CD4-positive, alpha-beta T cell treated with Interleukin-17A for 1 hour (primary cell): ENCODE measurements at places on chromosomes 2 and 18.

DNA sequence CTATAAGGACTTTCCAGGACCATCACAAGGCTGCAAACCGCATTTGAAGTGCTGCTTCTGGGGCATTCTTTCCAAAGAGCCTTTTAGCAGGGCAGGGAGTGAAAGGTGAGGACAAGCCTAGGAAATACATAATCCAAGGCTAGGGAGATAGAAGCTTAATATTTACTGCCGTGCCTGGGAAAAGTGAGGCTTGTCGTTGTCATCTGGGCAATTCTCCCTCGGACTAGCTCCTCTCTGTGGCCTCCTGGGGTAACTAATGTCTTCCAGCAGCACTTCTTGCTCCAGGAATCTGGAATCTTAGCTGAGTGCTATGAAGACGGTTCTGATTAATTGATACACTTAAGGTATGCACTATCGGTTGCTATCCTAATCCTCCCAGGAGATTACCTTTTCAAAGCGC is 69.3 kb upstream of the ATL2 start:
- DNase-seq = no peak

DNA sequence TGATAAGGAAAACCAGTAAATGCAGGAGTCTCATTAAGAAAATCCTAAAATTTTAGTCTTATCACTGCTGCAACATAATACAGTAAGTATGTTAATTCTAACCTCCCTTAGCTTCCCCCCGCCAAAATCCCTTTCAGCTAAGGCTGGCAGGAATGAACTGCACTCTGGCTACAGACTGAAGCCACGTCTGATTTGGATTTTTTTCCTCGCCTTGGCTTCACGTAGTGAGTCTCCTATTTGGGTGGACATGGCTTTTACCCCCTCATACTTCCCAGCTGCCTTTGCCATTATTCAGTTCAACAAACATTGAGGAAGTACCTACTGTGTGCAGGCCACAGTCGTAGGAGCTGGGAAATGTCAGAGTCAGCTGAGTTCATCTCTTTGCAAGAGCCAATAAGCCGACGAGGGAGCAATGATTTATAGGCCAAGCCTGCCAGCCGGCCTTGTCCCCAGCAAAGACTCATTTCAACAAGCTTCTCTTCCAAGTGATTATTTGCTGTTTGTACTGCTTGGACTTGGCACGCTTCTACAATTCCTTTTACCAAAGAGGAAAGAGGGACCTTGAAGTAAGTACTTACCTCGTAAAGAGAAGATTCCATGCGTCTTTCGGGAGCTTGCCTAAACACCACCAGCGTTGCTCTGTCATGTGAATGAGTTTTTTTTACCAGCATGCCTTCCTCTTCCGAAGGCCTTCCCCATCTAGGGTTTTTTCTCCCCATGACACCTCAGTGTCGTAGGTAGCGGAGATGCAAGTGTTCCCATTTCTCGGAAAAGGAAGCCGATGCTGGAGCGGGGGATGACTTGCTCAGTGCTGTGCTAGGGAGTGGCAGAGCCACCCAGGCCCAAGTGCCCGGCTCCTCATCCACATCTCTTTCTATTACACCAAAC is 138.6 kb downstream of the KLHL29 start:
- DNase-seq = no peak

- no peak for DNase-seq
These were observed 13.0 kb upstream of the LAPTM4A start for GRCh38 chr2:20064421-20064820.

DNA sequence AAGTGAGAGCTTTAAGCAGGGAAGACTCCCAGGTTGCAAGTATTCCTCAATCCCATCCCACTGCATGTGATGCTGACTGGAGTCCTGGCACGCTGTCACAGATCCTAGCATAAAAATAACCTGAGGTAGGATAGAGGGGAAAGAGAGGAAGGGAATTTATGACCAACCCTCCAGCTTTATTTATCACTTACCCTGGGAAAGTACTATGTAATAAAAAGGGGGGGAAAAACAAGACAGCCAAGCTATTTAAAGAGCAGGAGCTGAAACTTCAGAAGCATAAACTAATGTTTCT is 122.2 kb downstream of the SLC8A1 start:
- no peak for DNase-seq

- no peak for DNase-seq
These were observed 189.3 kb upstream of the STK17B start for GRCh38 chr2:196360650-196361049.

DNA sequence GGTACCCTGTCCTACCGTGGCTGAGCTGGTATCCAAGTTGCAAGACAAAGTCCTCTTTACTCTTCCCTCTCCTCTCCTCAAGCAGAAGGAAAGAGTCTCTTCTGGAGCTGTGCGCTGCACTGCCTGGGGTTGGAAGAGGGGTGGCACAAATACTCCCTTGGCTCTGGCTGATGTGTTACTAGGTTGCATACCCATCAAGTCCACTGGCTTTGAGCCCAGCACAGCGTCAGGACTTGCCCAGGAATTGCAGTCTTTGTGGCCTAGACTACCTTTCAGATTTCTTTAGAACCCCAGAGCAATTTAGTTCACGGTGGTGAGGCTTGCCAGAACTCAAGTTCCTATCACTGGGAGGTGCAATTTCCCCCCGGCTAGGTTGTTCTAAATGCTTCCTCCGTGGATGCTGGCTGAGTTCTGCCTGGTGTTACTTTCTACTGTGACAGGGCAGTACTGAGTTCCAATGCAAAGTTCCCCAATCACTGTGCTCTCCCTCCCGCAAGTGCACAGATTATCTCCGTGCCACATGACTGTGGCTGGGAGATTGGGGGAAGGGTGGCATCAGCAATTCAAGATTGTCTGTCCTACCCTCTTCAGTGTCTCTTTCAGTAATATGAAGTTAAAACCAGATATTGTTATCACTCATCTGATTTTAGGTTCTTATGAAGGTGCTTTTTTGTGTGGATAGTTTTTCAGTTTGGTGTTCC is 13.4 kb downstream of the MYO3B start:
- DNase-seq = no peak

GRCh38 chr2:47003641-47004427 is 88.2 kb upstream of the MCFD2 start:
- DNase-seq = no peak

- DNase-seq = no peak
These were observed 65.2 kb upstream of the RNF152 start for GRCh38 chr18:61957801-61958516.

GRCh38 chr2:190123956-190124355 is 61.4 kb upstream of the MSTN start:
- no peak for DNase-seq

DNA sequence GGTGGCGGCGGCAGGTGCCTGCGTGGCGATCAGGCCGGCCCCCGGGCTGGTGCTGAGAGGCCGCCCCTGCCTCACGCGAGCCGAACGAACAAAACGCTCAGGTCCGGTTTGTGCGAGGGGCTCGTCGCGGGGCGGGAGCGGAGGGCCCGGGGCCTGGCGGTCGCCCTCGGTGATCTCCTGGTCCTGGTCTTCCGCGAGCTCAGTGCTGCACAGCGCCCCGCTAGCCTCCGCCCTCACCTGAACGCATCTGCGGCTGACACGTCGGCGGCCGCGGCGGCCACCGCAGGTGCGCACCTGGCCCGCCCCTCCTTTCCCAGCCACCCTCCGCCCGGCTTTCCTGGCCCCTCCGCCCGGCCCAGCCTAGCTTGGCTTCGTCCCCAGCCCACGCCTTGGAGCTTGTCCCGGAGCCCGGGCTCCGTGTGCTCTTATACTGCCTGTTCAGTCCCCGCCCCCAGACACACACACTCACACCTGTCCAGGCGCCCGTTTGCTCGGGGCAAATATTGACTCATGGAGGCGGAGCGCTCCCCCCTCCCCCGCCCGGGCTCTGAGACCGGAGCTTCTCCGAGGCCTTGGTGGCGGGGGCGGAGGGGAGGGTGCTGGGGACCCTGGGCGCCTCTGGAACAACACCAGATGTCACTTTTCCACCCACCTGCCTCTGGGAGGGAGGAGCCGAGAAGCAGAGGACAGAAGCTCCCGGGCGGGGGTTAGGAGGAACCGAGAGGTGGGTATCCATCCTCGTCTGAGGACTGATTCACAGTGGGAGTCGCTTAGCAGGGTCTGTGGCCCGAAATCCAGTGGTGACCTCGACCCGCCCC is 8.6 kb upstream of the CRYBA2 start:
- no peak for DNase-seq

- DNase-seq = no peak
These were observed 150.5 kb downstream of the COPS8 start for GRCh38 chr2:237236188-237236587.

DNA sequence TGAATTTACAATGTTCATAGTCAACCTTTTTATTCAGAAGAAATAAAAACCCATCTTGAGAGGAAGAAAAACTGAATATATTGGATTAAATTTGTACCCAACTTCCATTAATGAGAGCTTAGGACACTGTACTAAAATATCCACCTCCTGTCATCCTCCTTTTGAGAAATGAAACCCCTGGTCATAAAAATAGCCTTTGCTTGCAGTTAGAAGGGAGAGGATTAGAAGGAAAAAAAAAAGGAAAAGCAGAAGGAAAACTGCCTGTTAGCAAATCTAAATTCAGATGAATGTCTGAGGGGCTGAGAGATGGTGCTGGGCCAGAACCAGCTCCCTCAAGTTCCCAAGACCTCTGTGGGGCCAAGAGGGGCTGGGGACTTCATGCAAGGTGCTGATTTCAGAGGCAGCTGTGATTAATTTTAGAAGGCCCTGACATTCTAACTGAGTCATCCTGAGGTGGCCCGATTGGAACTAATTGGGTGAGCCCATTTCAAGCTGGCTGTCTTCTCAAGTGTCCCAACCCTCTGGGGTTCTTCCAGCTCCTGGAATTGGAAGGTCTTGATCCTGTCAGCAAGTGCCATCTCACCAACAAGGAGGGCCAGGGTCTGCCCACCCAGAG is 38.4 kb upstream of the BIN1 start:
- DNase-seq = no peak

- no peak for DNase-seq
These were observed 70.3 kb upstream of the RAB12 start for GRCh38 chr18:8538935-8539334.

- DNase-seq = no peak
These were observed 193.1 kb downstream of the ZBTB7C start for GRCh38 chr18:48215876-48216638.

DNA sequence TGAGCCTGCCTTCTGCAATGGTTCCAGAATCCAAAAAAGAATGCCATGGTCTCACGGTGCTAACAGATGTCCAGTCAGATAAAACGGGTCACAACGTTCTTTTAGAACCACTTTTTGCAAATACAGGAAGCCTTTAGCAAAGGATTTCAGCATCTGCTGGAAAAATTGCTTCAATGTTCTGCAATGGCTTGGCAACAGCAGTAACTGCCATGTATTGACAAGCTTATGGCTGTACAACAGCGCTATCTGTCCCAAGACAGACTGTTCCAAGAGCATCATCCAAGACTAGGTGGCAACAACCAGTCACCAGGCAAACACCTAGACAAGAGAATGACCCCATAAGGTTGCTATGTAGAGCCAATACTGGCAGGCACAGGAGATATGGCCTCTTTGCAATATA is 37.6 kb upstream of the RIOK3 start:
- no peak for DNase-seq

- DNase-seq = no peak
These were observed 507 bp downstream of the RTKN start for GRCh38 chr2:74441170-74441689.

- no peak for DNase-seq
These were observed 6.7 kb upstream of the SCYGR1 start for GRCh38 chr2:227394401-227394800.

- DNase-seq = no peak
These were observed 13.0 kb downstream of the IMPA2 start for GRCh38 chr18:11994336-11994702.

DNA sequence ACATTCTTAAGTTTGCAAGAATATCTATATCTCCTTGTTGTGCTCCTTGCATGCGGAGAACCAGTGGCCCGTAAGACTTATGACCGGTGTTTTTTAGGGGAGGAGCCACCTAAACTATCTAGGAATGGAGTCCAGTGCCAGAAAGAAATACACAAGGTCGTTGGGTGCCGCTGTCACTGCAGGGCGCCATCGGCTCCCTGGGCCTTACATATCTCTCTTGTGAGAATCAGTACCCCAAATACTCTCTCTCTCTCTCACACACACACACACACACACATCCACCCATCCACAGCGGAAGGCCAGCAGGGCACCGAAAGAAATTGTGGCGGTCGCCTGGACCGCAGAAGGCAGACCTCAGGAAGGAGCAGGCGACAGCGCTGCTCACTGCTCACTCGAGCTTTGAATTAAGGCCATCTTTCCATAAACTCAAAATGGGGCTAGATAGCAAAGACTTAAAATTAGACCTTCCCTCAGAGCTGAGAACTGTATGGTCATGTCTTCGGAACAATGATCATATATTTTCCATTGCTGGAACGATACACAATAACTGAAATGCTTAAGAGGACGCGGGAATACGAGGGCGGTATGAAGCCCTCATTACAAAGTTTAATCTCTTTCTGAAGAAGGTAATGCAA is 10.4 kb downstream of the NR4A2 start:
- peak; percentile 54 for DNase-seq

GRCh38 chr2:181190711-181191110 is 210.3 kb downstream of the UBE2E3 start:
- DNase-seq = no peak

- DNase-seq = no peak
These were observed 26.8 kb downstream of the RHBDD1 start for GRCh38 chr2:226862623-226863022.

DNA sequence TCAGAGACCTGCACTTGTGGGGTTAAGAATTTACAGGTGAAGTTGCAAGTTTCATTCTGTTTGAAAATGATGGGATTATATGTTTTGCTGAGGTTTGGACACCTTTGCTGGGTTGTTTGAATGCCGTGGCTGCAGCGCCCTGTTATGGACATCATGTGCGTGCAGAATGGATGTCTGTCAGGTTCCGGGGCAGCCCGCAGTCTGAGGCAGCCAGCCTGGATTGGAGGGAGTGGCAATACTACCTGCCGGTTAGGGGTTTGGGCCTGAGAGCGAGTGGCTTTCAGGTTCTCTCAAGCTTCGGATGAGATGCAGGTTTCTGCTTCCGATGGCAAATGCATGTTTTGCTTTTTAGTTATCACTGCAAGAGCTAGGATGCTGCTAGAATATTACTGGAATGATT is 1.1 kb downstream of the CASP8 start:
- DNase-seq = peak; percentile 74

GRCh38 chr18:12843420-12844350 is 40.4 kb downstream of the PTPN2 start:
- no peak for DNase-seq

- DNase-seq = no peak
These were observed 54.2 kb downstream of the BCL2 start for GRCh38 chr18:63265326-63265725.

DNA sequence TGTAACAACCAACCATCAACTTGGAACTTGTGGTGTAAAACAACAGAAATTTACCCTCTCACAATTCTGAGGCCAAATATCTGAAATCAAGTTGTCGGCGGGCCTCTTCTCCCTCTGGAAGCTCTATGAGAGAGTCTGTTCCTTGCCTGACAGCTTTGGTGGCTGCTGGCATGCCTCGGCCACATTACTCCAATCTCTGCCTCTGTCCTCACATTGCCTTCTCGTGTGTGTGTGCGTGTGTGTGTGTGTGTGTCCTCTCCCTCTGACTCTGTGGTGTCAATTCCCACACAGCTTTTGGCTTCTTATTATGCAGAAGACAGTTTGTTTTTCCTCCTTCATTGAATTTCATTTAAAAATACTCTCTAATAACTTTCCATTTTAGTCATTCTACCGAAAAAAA is 50.4 kb downstream of the ZDBF2 start:
- DNase-seq = no peak
